ENCODE measurements at places on chromosomes 2 and 18. TPM values are rescaled to one million over a fixed set of nuclear protein-coding genes. Genes with fewer than 3 reads are reported as not detected.
A peak's percentile ranks its signal among the peaks of the same experiment; 100 is the strongest.

The TEKT4 gene
- total RNA-seq = not detected

The FAM237A gene
- total RNA-seq = not detected

The PTPRN gene
- total RNA-seq = not detected

The FLACC1 gene
- total RNA-seq = 1.2 TPM

The GRB14 gene
- total RNA-seq = 2.5 TPM

The POMC gene
- total RNA-seq = 2.9 TPM

- H3K36me3 ChIP-seq = no peaks in the 10 kb centered on the region
- H3K27ac ChIP-seq = no peak overlapping the region
- no peak overlapping the region for H3K4me3 ChIP-seq
- DNase-seq = no peak
- no peaks in the 10 kb centered on the region for H3K27me3 ChIP-seq
- no peaks in the 10 kb centered on the region for H3K4me1 ChIP-seq
These were observed 5.4 kb upstream of the KCNE4 start for GRCh38 chr2:223046470-223047040.

- no peaks in the 10 kb centered on the region for H3K4me1 ChIP-seq
- H3K4me3 ChIP-seq = no peak overlapping the region
- H3K27ac ChIP-seq = no peak overlapping the region
- no peaks in the 10 kb centered on the region for H3K36me3 ChIP-seq
- no peak for DNase-seq
- H3K27me3 ChIP-seq = no peaks in the 10 kb centered on the region
These were observed 170.5 kb downstream of the FMNL2 start for GRCh38 chr2:152505495-152505906.

DNA sequence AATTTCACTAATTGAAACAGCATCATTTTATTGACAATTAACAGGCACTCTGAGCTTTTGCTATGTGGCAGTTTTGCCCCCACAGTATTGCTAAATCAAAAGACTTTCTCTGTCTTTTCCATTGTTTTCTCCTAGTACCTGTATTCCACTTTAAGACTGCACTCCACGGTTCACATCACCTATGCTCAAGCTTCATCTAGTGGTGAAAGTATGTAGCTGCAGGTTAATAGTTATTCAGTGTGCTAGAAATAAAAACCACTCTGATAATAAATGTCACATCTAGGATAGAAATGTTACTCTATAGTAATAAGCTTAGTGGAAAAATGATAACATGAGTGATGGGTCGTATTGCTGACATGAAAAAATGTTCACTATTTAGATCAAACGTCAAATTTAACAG lies 24.6 kb downstream of the ARL6IP6 start:
- H3K36me3 ChIP-seq = no peaks in the 10 kb centered on the region
- H3K27me3 ChIP-seq = no peaks in the 10 kb centered on the region
- H3K27ac ChIP-seq = no peak overlapping the region

GRCh38 chr2:207409517-207409916 lies 120.2 kb upstream of the CREB1 start:
- DNase-seq = no peak
- no peak overlapping the region for H3K4me3 ChIP-seq
- H3K27me3 ChIP-seq = peaks cover 5% of the 10 kb centered on the region
- H3K36me3 ChIP-seq = no peaks in the 10 kb centered on the region
- no peaks in the 10 kb centered on the region for H3K4me1 ChIP-seq
- peak overlapping the region; percentile 38 for H3K27ac ChIP-seq

DNA sequence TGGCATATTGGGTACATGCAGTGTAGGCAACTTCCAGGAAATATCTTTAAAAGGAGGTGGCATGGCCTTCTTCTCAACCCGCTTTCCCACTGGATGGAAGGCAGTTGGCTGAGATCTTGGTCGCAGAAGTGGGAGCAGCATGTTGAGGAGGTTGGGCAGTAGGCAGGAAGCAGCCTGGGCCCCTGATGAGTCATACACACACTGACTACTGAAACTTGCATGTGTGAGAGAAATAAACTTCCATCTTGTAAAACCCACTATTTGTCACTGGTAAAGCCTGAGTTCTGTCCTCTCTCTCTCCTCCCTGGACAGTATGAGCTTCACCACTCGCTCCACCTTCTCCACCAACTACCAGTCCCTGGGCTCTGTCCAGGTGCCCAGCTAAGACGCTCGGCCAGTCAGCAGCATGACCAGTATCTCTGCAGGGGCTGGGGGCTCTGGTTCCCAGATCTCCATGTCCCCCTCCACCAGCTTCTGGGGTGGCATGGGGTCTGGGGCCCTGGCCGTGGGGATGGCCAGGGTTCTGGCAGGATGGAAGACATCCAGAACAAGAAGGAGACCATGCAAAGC lies 233.8 kb upstream of the SPRED2 start:
- no peak overlapping the region for H3K27ac ChIP-seq
- DNase-seq = no peak
- no peaks in the 10 kb centered on the region for H3K4me1 ChIP-seq
- no peaks in the 10 kb centered on the region for H3K27me3 ChIP-seq

DNA sequence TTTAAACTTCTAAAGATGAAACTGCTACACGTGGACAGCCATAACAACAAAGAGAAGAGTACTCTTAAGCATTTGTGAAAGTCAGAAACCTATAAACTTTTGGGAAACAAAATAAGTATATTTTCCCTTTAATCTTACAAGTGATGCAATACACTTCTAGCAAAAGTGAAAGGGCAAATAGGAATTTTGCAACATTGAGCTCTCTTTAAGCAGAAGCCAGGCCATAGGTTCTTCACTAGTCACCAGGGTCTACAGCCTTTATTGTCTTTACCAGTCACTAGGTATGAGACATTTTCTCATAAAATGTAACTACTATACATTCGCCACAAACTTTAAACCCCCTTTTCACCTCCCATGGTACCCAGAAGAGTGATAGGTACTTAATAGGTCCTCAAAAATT lies 37.5 kb downstream of the SCN1A start:
- no peaks in the 10 kb centered on the region for H3K36me3 ChIP-seq
- H3K27me3 ChIP-seq = no peaks in the 10 kb centered on the region
- H3K27ac ChIP-seq = no peak overlapping the region
- no peaks in the 10 kb centered on the region for H3K4me1 ChIP-seq
- DNase-seq = no peak
- no peak overlapping the region for H3K4me3 ChIP-seq

DNA sequence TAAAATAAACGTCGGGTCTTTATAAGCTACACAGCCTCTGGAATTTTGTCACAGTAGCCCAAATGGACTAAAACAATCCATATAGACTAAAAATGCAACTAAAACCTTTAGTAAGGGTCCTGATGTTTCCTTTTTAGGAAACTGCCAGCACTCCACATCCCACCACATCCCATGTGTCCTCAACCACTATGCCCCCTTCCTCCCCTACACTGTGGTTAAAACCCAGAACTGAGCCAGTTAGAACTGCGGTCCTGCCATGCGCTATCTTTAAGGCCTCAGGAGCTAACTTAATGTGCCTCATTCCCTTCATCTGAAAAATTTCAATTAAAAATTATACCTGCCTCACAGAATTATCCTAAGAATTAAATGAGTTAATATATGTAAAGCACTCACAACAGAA lies 41.1 kb downstream of the ACVR1 start:
- H3K36me3 ChIP-seq = no peaks in the 10 kb centered on the region
- no peaks in the 10 kb centered on the region for H3K4me1 ChIP-seq
- DNase-seq = no peak
- no peak overlapping the region for H3K4me3 ChIP-seq

- no peaks in the 10 kb centered on the region for H3K36me3 ChIP-seq
- DNase-seq = no peak
- no peaks in the 10 kb centered on the region for H3K27me3 ChIP-seq
- H3K4me3 ChIP-seq = no peak overlapping the region
- no peak overlapping the region for H3K27ac ChIP-seq
These were observed 971.3 kb upstream of the FAM98A start for GRCh38 chr2:34570266-34570872.

- no peaks in the 10 kb centered on the region for H3K4me1 ChIP-seq
- no peak for DNase-seq
- H3K36me3 ChIP-seq = no peaks in the 10 kb centered on the region
- no peaks in the 10 kb centered on the region for H3K27me3 ChIP-seq
- H3K27ac ChIP-seq = no peak overlapping the region
- no peak overlapping the region for H3K4me3 ChIP-seq
These were observed 25.5 kb downstream of the SP5 start for GRCh38 chr2:170740660-170741059.

DNA sequence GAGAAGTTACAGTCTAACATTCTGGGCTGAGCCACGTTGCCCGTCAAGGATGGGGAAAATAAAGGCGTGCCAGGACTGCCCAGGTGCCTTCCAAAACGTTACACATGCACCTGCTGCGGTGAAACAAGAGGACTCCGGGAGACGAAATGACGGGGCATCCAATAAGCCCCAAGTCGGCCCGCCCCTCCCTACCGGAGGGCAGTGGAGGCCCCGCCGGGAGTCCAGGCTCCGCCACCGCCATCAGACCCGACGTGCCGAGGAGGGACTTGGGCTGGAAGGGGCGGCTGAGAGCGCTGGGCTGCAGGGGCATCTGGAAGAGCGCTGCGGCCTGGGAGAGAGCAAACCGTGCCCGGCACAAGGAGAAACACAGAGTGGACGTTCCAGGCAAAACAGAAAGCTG lies 112.5 kb upstream of the GPC1 start:
- H3K27ac ChIP-seq = no peak overlapping the region
- H3K36me3 ChIP-seq = no peaks in the 10 kb centered on the region
- no peaks in the 10 kb centered on the region for H3K27me3 ChIP-seq
- DNase-seq = no peak

- no peaks in the 10 kb centered on the region for H3K27me3 ChIP-seq
- H3K27ac ChIP-seq = peak overlapping the region; percentile 74
- peaks cover 4% of the 10 kb centered on the region for H3K4me1 ChIP-seq
- no peak overlapping the region for H3K4me3 ChIP-seq
- no peaks in the 10 kb centered on the region for H3K36me3 ChIP-seq
These were observed 59.5 kb upstream of the RBM44 start for GRCh38 chr2:237739101-237739500.

DNA sequence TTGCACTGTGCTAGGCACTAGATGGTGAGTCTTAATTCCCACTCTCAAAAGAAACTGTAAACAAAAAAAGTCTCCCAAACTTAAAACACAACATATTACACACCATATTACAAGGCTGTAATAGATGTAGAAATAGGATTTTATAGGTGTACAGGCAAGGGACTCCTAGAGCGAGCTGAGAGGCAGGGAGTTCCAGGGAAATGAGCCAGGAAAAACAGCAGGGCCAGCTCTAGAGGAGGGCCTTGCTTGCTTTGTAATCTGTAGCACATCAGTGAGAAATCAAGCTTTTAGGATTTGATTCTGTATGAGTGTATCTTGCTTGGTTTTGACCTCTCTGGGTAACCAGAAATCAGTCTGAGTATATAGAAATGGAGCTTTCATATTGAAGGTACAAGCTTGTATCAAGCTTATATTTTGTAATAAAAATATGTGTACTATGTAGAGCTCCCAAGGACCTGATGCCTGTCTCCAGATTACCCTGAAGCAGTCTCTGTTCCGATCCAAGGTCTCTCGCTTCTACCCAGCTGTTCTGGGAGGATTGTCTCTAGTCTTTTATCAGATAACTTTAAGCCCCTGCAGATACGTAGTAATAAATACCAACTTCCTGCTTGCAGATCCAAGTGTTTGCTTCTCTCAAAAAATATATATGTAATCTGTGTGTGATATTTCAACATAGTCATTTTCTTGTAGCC lies 73.0 kb downstream of the MYO1B start:
- H3K27me3 ChIP-seq = no peaks in the 10 kb centered on the region
- no peak for DNase-seq
- no peak overlapping the region for H3K27ac ChIP-seq
- H3K36me3 ChIP-seq = no peaks in the 10 kb centered on the region
- H3K4me3 ChIP-seq = no peak overlapping the region
- H3K4me1 ChIP-seq = peaks cover 5% of the 10 kb centered on the region

DNA sequence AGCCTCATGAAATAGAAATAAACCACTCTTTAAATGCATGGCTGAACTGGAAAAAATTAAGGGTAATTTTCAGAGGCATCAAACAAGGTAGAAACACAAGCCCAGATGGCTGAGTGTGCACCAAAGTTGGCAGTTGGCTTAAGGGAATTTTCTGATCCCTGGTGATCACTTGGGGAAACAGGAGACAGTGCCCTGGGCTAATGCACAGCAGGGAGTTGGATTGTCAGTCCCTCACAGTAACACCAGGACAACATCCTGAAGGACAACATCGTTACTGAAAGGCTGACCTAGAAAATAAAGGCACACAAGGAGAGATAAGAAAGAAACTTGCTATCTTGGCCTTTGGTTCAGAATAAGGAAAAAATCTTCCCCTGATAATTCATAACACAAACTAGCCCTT lies 417.0 kb downstream of the SLC4A3 start:
- H3K27ac ChIP-seq = no peak overlapping the region
- H3K36me3 ChIP-seq = no peaks in the 10 kb centered on the region
- no peak overlapping the region for H3K4me3 ChIP-seq
- DNase-seq = no peak

DNA sequence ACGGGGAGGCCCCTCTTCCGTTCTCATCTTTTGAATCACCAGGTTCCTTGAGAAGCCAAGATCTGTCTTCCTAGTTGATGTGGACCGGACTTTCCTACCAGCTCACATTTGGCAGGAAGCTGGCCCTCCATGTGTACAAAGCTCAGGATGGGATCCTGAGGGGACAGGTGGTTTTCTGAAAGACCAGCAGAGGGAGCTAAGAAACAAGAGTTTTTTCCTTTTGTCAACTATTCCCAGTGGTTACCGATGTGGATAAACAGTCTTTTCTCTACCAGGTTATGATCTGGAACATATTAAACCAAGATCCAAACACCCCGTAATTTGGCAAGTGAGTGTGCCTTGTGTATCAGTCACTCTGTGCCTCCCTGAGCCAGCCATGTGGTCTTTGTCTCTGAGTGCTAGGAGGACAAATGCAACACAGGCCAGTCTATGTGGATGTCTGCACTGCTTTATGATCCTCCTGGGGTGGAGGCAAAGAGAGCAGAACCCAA lies 25.1 kb upstream of the ARHGAP25 start:
- H3K4me3 ChIP-seq = no peak overlapping the region
- no peak for DNase-seq
- no peaks in the 10 kb centered on the region for H3K27me3 ChIP-seq
- no peaks in the 10 kb centered on the region for H3K4me1 ChIP-seq
- H3K36me3 ChIP-seq = no peaks in the 10 kb centered on the region
- H3K27ac ChIP-seq = no peak overlapping the region

DNA sequence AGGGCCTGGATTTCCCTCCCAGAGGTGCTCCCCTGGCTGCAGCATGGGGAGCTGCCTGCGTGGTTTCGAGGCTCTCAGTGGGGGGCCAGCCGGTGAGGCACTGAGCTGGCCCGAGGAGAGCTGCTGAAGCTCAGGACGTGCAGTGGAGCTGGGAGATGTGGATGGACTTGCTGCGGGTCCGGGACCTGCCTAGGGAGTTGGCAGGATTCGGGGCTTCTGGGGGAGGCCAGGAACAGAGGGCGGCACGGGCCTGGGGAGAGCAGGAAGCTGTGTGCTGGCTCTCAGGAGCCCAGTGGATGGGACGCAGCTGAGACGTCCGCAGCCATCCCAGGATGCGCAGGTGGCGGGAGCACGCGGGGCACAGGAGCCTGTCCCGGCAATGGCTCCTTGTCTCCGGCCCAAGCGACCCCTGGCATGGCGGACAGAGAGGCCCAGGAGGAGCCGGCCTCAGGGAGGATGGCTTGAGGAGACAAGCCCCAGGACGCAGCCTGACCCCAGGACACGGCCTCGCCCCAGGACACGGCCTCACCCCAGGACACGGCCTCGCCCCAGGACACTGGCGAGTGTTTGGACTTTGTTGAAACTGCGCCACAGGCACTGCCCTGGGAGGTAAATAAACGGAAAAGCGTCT lies 116.1 kb downstream of the NFATC1 start:
- no peak overlapping the region for H3K4me3 ChIP-seq
- no peak overlapping the region for H3K27ac ChIP-seq
- no peaks in the 10 kb centered on the region for H3K27me3 ChIP-seq
- H3K4me1 ChIP-seq = peaks cover 6% of the 10 kb centered on the region
- DNase-seq = peak; percentile 31
